ENCODE measurements at places on chromosomes 1 and 21.

GRCh38 chr1:10495952-10496351 is 21.2 kb downstream of the PEX14 start:
- no peak for DNase-seq

DNA sequence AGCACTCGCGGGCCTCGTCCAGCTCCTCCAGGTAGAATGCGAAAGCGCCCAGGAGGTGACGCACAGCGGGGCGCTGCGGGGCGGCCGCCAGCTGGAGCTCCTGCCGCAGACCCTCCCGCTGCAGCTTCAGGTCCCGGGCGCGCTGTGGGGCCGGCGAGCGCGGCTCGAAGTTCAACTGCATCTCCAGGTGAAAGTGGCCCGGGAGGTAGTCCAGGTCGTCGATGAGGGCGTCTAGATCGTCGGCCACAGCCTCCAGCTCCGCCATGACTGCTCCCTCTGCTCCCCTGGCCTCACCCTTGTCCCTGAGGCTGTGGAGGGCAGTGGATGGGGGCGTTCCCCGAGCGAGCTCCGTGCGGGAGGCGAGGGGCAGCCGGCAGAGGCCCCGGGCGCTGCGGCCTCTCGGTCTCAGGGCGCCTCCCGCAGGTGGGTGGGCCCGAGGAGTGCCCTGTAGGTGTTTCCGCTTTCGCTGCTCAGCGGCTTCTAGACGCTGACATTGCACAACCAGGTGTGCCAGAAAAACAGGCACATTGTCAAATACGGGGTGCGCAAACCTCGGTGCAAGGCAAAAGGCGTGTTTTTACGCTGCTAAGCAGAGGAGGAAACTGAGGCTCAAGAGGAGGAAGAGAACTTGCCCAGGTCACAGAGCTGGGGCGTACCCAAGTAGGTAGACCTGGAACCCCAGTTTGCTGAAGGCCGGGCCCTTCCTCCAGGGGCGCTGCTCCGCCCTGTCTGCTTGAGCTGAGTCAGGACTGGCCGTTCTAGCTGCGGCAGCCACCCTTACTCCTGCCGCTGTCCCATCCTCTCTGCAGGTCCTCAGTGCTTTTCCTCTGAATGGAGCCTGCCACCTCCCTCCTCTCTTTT is at the start of gene TTC22:
Gene TTC22, minus strand, starts transcription at position 425 of the 861 bp plus-strand sequence. Its CDS starts 160 bp downstream, at position 265.
- DNase-seq = peak; percentile 57

DNA sequence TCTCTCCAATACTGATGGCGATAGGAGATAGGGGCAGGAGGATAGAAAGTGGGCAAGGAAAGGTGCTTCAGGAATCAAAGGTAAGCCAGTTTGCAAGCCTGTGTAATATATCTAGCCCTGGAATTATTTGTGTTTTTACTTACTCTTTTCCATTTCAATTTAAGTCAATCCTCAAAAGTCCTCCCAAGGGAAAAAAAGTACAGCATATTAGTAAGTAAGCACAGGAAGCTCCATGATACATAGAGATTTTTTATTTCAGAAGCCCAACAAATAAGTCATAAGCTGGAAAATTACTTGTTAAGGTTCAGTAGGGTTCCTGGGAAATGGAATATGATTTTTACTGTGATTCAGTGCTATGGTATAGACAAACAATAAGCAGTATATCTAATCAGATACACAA is 337.7 kb upstream of the DUSP10 start:
- no peak for DNase-seq

DNA sequence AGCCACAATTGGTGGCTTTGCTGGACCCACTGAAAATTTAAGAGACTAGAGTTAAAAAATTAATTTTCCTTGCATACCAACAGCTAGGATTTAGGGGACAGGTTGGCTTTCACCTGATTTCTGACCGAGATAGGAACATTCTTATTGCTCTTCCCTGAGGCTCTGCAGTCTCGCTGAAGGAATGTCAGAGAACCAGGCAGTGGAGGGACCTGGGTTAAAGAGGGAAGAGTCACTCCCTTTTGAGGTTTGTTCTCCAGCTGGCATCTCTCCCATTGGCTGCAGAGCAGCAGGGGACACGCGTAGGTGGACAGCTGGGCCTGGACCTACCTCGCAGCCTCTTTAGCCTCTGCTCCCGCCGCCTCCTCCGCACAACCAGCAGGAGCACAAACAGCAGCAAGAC is 207.5 kb downstream of the PCP4 start:
- DNase-seq = no peak

GRCh38 chr1:15573477-15573876 is 11.4 kb downstream of the AGMAT start:
- DNase-seq = no peak

GRCh38 chr21:14657241-14658008 is 111.3 kb upstream of the SAMSN1 start:
- no peak for DNase-seq

DNA sequence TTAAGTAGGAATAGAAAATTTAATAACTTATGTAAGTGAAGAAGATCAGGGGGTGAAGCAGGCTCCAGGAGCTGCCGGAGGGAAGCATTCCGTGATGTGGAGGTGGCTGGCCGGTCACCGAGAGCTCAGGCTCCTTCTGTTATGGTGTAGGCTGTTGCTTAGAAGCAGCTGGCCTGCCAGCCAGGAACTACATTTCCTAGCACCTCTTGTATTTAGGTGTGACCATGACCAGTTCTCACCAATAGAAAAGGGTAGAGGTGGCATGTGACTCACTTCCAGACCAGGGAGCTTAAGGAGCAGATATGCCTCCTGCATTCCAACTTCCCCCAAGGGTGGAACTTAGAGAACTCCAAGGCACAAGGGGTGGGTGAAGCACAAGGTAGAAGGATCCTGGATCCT is 120.7 kb downstream of the ACTL8 start:
- DNase-seq = no peak

DNA sequence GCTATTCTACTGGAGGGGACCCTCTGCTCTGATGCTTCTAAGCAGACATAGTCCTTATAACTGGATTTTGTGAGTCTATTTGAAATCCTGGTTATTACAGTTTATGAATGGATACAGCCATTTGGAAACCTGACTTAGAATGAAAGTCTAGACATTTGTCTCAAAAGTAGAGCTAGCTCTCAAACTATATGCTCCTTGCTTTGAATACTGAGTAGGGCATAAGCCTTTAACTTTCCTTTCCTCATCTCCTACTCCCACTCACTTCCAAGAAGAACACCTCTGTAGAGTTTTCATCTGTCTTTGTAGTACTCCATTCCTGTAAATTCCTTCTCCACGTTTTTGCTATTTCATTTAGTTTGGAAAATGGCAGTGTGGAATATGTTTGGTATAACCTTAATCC is 9.0 kb upstream of the ARID1A start:
- DNase-seq = no peak

- no peak for DNase-seq
These were observed 13.2 kb downstream of the PDXK start for GRCh38 chr21:43731891-43732711.

- DNase-seq = no peak
These were observed 92.0 kb downstream of the CASZ1 start for GRCh38 chr1:10704368-10704882.

DNA sequence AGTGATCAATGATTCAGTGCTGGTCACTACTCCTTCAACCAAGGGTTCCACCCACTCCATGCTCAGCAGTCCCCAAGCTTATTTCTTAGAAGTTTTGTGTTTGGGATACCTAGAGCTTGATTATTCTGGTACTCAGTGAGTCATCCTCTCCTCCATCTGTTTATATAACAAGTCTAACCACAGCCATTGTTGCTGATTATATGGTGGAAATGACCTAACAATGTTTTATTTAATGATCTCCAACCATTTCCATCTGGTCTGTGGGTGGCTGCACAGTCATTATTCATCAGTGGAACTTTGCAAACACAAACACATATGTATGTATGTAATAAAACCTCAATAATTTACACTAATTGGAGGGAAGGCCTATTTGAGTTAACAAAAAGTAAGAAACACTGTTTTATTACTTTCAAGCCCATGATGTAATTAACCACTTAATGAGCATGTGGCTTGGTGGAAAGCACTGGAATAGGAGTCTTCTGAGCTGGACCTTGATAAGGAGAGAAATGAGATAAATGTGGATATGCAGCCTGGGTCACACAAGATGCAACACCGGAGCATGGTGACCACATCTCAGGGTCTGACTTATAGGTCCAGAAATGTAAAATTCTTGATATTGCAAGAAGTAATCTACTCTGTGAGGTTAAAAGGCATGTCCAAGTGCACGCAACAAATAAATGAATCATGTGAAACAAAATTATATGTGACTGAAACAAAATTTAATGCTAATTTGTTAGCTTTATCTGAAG is 99.0 kb upstream of the WLS start:
- no peak for DNase-seq

- no peak for DNase-seq
These were observed 48.0 kb downstream of the FNBP1L start for GRCh38 chr1:93495911-93496310.

DNA sequence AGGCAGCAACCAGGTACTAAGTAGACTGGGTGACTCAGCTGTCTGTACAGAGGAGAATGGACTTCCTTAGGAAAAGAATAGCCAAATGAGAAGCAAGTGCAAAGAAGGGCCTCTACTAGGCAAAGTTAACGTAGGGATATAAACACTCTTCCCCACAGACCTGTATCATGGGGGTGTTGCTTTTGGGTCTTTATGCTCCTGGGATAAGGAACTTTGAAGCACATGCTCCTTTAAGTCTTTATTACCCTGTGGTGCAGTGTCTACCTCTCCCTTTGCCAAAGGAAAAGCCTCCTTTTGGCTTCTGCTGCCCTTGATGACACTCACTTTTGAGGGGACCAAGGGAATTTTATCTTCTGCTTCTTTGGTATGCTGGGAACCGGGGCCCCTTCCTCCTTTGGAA is 5.0 kb downstream of the RFX5 start:
- DNase-seq = no peak

- DNase-seq = no peak
These were observed 240.2 kb downstream of the USH2A start for GRCh38 chr1:216183007-216183406.

- no peak for DNase-seq
These were observed 20.7 kb upstream of the PRSS38 start for GRCh38 chr1:227794817-227795192.

DNA sequence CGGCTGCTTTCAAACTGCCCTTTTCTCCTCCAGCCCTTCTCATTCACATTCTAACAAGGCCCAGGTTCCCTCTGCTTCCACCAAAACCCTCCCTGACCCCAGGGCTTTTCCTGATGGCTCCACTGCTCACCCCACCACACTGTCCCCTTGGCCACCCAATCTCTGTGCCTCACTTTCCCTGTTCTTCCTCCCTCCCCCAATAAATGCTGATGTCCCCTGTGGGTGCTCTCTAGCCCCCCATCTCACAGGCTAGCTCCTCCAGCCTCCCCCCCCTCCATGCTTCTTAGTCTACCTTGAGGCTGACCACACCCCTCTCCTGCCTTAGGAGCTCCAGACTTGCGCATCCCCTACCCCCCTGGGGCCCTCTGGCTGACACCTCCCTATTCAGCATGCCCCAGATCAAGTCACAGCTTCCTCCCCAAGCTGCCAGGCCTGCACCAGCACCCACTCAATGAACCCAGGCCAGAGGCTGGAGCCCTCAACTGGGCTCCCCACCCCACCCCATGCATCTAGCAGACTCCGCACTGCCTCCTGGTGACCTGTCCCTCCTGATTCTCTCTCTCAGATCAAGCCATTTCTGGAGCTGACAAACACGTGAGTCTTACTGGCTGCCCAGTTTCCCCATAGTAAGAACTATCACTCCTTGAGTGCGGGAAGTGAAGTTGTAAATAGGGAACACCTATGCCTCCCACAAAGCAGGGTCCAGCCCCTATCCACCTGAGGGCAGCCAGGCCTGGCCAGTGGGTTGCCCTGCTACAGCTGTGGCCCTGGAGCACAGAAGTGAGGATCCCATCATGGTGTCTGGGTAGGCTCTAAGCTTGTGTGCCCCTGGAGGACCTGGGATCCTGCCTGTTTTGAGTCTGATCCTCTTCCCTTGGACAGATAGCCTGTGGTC is 117.9 kb downstream of the DMRTB1 start:
- no peak for DNase-seq

GRCh38 chr1:169514566-169515270 is 29.0 kb upstream of the SLC19A2 start:
- no peak for DNase-seq

DNA sequence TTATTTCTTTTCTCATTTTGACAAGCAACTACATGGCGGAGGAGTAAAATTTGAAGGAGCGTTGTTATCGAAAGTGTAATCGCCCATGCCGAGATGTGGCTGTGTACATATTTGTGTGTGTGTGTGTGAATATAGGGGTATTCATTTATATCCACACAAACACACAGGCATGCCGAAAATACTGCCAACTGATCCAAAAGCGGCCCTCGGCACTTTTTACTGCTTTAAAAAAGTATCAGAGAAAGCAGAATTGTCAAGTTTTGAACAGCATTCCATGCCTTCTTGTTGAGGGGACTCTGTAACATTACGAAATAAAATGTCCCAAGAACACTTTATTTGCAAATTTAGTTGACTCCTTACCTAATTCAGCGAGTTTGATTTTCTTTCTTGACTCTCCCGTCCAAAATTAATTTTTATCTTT is 1.1 kb downstream of the PBX1 start:
- no peak for DNase-seq

DNA sequence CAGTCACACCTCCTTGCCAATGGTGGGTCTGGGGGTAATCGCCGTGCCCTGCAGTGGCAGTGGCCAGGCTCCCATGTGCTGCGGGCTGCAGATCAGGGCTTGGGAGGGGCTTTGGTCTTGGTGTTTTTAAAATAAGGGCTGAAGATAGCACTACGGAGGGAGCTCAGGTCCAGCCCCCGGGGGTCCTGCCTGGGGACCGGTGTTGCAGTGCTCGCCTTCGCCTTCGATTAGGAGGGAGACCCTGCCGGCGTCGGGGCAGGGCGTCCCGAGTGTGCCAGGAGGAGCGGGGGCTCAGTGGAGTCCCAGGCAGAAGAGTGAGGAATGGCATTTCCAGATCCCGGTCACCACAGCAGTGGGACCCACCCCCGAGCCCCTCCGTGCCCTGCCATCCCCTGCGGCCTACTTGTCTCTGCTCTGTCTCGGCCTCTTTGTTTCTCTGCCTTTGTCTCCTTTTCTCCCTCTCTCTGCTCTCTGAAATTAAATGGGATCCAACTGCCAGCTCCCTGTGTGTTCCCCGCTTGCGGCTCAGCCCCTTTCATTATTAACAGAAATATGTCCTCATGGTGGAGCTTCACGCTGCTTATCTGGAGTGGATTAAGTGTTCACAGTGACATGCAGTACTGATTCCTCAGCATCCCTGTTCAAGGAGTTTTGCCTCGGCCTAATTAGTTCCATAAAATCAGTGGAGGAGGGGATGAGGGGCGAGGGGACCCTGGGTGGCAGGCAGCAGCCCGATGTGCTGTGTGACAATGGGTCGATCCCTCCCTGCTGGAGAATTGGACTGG is 44.4 kb downstream of the DMRTB1 start:
- no peak for DNase-seq

DNA sequence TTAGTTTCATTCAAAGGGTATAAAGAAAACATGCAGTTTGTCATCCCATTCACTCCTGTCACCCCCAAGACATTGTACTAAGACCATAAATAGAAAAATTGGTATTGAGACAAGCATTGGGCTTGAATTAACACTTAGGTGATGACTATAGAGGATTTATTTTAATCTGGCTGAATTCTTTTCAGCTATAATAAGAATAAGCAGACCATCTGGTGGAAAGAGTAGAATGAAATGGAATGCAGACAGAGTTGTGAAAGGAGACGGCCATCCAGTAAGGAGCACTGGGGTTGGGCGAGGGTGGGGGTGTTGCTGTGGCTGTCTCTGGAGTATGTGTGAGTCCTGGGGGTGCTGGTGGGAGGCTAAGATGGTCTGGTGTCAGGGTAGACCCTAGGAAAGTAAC is 125.0 kb upstream of the IVNS1ABP start:
- DNase-seq = no peak

- DNase-seq = no peak
These were observed 6.8 kb downstream of the GNL2 start for GRCh38 chr1:37588939-37589338.

GRCh38 chr1:14742181-14742980 is 143.9 kb downstream of the KAZN start:
- no peak for DNase-seq

GRCh38 chr1:76746206-76746605 is 121.1 kb upstream of the ST6GALNAC5 start:
- no peak for DNase-seq

Data from stimulated activated CD4-positive, alpha-beta T cell treated with anti-CD3 and anti-CD28 coated beads, Interleukin-15, amount 100 ng/mL, for 1 hour (primary cell).